ENCODE measurements at places on chromosomes 5 and 9. TPM values are rescaled to one million over a fixed set of nuclear protein-coding genes. Genes with fewer than 3 reads are reported as not detected.

EGFLAM gene
- not detected for total RNA-seq

KIF4B gene
- total RNA-seq, result 0.12 TPM

FTMT gene
- total RNA-seq, result not detected

RNF183 gene
- total RNA-seq, result 0.12 TPM

APBA1 gene
- total RNA-seq, result 0.20 TPM

LCN1 gene
- total RNA-seq, result not detected

COX7C gene
- 550 TPM for total RNA-seq

PCDHGB3 gene
- 0.10 TPM for total RNA-seq

FIBCD1 gene
- total RNA-seq, result 26.1 TPM

PROB1 gene
- total RNA-seq, result 1.7 TPM

BAAT gene
- 0.25 TPM for total RNA-seq

FRMD3 gene
- total RNA-seq, result 0.89 TPM

FOXD4L6 gene
- 0.54 TPM for total RNA-seq

PRDM9 gene
- not detected for total RNA-seq

PSAT1 gene
- total RNA-seq, result 226 TPM

FNBP1 gene
- 25.0 TPM for total RNA-seq

KIF20A gene
- 74.2 TPM for total RNA-seq

FAXDC2 gene
- 0.22 TPM for total RNA-seq

Data from HCT116 (cell line).